ENCODE measurements at places on chromosomes 2 and 18. TPM values are rescaled to one million over a fixed set of nuclear protein-coding genes. Genes with fewer than 3 reads are reported as not detected.

TEKT4 gene
- total RNA-seq: 0.22 TPM

ERFE gene
- total RNA-seq: 1.4 TPM

PRKAG3 gene
- 1.5 TPM for total RNA-seq

CD302 gene
- total RNA-seq: 28.5 TPM

ST3GAL5 gene
- total RNA-seq: 32.7 TPM

SPC25 gene
- total RNA-seq: 13.1 TPM

ME2 gene
- 61.8 TPM for total RNA-seq

GALNT13 gene
- 82.7 TPM for total RNA-seq

TOGARAM2 gene
- 0.55 TPM for total RNA-seq

LCT gene
- not detected for total RNA-seq

CCDC68 gene
- 14.3 TPM for total RNA-seq
